ENCODE measurements at places on chromosomes 5 and 9.

DNA sequence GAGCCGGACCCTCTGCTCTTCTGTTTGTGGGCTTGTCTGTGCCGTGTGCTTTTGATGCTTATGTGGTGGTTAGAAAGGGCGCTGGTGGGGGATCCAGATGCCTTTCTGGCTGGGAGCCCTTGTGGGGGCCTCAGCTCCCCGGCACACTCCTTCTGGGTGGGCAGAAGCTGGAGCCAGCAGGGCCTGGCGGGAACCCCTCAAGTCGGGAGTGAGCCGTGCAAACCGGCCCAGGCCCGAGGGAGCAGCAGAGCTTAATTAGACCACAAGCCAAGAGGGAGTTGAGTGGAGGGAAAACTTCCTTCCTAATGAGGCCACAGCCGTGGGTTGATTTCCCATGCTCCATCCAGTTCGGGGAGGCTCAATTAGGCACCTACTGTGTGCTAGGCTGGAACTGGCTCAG lies 76.0 kb upstream of the RNU6ATAC start:
- DNase-seq, result no peak

GRCh38 chr5:57931807-57932206 lies 449.2 kb upstream of the ACTBL2 start:
- DNase-seq, result no peak

DNA sequence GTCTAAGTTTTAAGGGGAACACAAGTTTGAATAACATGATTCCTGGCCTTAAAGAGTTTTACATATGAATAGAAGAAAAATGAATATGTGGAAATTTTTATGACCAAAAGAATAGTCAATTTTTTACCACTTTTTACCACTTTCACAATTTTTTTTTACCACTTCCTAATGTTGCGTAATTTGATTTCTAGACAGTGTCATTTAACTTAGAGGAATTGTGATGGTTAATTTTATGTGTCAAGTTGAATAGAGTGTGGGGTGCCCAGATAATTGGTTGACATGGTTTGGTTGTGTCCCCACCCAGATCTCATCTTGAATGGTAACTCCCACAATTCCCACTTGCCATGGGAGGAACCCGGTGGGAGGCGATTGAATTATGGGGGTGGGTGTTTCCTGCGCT lies 416.6 kb downstream of the KIF4B start:
- no peak for DNase-seq

GRCh38 chr5:13661272-13661671 lies 283.2 kb downstream of the DNAH5 start:
- DNase-seq, result no peak

- no peak for DNase-seq
These were observed 10.9 kb downstream of the ACTL7B start for GRCh38 chr9:108844856-108845255.

DNA sequence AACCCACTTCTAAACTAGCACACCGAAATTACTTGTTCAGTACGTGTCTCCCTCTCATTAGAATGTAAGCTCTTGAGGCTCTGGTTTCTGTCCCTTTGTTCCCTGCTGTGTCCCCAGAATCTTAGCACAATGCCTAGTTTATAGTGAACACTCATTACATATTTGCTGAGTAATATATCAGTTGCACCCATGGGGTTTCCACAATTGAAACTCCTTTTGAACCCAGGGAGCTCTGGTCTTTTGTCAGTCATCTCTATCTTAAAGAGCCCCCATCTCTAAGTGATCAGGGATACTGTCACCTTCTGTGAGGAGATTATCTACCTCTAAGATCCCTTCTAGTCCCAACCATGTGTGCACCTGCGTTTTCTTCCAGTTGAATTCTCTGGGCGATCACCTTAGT lies 12.8 kb downstream of the CAMK4 start:
- no peak for DNase-seq

DNA sequence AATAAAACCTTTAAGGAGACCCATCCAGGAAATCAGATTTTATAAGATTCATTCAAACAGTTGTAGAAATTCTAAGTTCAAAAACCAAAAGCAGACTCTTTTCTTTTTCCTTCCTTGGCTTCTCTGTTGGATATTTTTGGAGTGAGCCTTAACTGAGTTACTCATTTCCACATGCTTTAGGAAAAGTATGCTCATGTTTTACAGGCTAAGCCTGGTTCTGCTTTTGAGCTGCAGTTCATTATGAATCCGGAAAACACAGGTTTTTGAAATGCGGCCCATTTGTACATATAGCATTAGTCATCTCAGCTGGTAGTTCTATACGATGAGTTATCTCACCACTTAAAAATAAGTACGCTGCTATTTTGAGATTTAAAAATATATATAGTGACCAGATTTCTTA lies 156.6 kb upstream of the DMRT1 start:
- DNase-seq, result no peak

DNA sequence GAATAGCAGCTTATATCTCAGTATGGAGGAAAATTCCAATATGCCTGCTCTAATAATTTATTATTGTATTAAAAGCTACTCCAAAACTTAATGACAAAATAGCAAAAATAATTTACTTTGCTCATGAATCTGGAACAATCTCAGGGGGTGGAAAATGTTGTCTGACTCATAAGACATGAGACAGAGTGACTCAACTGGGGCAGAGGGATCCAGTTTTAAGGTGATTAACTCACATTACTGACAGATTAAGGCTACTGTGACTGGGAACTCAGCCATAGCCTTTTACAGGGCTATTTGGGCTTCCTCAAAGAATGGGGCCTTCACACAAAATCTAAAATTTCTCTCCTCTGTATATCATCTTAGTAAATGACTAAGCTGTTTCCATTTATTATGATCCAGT lies 1172.9 kb downstream of the CDH12 start:
- peak; percentile 75 for DNase-seq

DNA sequence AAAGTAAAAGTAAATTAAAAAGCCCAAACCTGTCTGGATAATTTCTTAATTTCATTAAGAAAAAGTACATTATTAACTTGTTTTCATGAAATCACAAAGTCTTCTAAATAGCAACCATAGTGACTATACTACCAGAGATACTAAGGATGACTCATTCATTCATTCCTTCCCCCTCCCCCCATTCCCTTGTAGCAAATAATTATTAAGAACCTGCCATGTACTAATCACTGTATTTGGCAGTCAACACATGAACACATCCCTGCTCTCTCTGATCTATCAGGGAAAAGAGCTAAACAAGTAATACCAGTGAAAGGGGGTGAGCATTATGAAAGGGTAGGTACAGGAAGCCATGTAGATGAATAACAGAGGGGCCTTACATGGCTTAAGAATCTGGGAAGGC lies 203.9 kb downstream of the CWC27 start:
- DNase-seq, result no peak

- DNase-seq, result no peak
These were observed 135.4 kb downstream of the GABRB2 start for GRCh38 chr5:161411156-161411555.

GRCh38 chr5:156685481-156685880 lies 164.6 kb upstream of the PPP1R2B start:
- no peak for DNase-seq

- DNase-seq, result no peak
These were observed 131.3 kb downstream of the GLIS3 start for GRCh38 chr9:4168526-4168925.

- no peak for DNase-seq
These were observed 1.5 kb downstream of the F2R start for GRCh38 chr5:76717222-76718083.

DNA sequence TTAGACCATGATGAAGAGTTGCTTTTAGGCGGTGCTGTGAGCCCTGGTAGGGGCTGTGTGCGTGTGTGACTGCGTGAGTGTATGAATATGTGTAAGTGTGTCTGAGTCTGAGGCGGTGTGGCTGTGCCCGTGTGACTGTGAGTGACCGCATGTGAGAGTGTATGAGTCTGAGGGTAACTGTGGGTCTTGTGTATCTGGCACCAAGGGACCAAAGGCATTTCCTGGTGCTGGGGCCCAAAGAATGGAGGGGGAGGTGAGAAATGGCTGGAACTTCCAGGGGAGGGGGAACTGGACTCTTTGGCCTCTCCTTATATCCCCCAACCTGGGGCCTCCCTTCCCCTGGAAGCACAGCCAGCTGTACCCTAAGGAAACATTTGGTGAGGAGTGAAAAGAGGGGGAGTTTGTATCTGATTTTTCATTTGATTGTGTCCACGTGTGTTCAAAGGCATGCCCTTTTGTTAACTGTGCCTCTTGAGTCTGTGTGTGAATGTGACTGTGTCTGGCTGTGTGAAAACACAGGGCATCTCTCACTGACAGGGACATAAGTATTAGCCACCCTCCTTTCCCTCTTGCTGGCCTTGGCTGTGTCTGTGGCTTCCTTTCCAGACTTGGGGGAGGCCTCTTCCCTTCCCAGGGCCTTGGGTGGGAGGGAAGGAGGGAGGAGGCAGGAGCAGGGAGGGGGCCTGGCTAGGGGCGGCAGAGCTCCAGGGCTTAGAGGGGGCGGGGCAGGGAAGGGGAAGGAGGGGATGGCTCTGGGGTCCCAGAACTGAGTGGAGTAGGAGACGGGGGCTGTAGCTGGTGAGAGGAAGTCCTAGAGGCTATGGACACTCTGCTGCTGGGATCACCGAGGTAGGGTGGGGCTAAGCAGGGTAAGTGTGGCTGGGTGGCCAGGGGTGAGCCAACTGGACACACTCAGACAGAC lies 1.4 kb downstream of the IL11RA start:
- DNase-seq, result no peak

DNA sequence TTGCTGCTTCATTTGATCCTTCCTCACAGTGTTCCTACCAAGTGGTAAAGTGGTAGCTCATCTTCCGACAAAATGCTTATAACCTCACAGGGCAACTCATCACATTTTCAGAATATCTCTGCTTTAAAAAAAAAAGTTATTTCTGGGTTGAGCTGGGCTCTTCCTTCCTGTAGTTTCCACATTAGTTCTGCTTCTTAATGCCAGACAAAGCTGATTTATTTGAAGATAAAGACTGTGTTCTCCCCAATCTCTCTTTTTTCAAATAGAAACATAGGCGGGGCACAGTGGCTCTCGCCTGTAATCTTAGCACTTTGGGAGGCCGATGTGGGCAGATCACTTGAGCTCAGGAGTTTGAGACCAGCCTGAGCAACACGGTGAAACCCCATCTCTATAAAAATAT lies 273.1 kb downstream of the ACTL7B start:
- DNase-seq, result no peak

DNA sequence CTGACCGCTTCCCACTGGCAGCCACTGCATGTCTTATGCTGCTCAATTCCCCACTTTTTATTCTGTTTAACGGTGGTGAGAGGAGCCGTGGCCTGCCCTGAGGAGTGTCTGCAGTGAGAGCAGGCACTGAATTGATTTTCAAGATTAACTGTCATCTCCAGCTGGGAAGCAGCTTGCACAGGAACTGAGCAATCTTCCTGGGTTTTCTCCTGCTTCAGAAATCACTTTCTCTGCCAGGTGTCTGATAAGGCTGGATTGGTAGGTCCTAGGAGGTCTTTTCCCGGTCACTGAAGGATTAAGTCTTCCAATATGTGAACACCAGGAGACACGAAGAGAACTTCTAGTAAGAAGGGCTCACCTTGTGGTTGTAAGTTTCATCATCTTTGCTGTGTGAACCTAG lies 181.1 kb upstream of the RAD23B start:
- DNase-seq, result no peak

DNA sequence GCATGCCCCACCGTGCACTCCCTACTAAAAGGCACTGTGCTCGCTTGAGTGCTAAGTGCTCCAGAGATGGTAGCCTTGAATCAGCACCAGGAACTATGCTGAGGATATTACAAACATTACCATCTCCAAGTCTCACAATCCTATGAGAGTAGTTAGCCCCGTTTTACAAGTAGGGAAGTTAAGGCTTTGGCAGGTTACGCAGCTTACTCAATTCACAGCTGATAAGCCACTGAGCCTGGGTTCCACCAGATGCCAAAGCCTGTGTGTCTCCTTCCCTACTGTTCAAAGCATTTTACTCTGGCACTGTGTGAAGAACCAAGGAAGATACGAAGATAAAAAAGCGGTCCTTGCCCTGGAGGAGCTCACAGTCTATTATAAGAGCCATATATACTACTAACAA lies 216.2 kb downstream of the EBF1 start:
- DNase-seq, result no peak

DNA sequence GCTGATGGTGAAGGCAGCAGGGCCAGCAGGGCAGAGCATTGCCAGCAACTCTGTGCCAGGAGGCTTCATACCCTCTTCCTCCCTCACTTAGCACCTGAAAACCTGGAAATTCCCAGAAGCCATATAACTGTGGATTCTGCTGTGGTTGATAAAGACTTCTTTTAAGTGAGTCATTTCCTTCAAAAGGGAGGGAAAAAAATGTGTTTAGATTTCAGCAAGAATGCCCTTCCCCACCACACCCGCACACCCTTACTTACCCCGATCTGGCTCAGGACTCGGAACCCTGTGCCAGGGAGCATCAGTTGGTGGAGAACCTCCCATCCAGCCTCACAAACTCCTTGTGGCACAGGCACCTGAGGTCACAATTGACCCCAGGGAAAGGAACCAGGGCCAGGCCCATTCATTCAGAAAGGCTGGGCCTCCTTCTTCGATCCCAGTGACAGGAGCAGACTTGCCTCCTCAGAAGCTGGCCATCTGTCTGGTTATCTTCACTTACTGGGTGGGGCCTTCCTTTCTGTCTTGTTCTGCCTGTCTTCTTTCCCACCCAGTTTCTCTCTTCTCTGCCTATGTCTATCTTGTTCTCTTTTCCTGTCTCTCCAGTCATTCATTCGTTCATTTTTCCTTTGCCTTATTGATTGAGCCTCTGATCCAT lies 62.6 kb downstream of the PLAC8L1 start:
- peak; percentile 84 for DNase-seq

DNA sequence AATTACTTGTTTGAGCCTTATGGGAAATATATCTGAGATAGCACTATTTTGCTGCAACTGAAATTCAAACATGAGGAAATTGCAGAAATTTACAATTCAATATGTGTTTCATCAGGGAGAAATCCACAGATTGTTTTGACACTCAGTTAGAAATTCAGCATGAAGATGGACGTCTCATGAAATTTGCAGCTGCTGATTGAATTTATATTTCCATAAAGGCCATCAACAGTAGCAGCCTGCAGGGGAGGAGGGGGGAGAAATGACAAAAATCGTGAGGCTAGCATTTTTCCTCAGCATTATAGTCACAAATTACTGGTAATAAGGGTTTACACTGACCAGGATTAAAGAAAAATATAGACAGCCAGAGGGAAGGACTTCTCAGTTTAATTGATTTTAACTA lies 81.0 kb downstream of the NDUFAF2 start:
- DNase-seq, result no peak

- peak; percentile 7 for DNase-seq
These were observed 238.4 kb downstream of the TRPM3 start for GRCh38 chr9:70883056-70883455.

- DNase-seq, result peak; percentile 46
These were observed 146.3 kb downstream of the SNCAIP start for GRCh38 chr5:122458278-122458872.

- DNase-seq, result peak; percentile 36
These were observed 18.5 kb downstream of the C9orf85 start for GRCh38 chr9:71929791-71930440.

- peak; percentile 18 for DNase-seq
These were observed 500.9 kb downstream of the DIRAS2 start for GRCh38 chr9:90141723-90142122.
